ENCODE measurements at places on chromosomes 4 and X.

GRCh38 chr4:26731351-26732035 is 129.1 kb upstream of the STIM2 start:
- no peak for DNase-seq

GRCh38 chrX:19674041-19674789 is 158.9 kb upstream of the MAP3K15 start:
- DNase-seq: no peak

DNA sequence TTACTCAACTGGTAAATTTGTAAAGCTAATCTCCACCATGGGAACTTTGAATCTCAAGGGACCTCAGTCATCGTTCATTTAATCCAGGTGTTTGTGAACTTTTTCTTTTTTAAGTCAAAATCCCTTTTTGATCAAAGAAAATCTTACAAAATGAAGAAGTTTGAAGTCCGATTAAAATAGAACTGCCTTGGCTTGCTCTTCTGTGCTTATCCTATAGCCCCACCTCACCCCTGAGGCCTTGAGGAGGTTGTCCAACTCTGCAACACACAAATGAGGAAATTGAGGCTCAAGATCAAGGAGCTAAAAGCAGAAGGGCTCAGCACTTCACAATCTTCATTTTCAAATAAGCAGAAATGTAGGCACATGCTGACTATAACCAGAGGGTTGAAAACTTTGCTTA is 240.3 kb upstream of the SFRP2 start:
- no peak for DNase-seq

DNA sequence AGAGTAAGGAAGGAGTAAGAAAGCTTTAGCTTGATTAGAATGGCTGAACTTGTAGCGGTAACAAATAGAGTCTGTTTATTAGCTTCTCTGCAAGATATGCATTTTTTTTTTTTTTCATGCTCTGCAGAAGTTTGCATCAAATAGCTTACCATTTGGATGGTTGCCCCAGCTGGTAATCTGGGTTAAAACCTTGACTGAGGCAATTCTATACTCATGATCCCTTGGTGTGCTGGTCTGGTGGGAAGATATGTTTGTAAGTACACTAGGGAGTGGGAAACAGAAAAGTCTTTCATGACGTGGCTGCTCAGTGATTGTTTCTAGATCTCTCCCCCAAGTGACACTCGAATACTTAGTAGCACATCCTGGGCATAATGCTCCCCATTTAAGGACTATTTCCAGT is 32.1 kb downstream of the SEPTIN11 start:
- DNase-seq: no peak

DNA sequence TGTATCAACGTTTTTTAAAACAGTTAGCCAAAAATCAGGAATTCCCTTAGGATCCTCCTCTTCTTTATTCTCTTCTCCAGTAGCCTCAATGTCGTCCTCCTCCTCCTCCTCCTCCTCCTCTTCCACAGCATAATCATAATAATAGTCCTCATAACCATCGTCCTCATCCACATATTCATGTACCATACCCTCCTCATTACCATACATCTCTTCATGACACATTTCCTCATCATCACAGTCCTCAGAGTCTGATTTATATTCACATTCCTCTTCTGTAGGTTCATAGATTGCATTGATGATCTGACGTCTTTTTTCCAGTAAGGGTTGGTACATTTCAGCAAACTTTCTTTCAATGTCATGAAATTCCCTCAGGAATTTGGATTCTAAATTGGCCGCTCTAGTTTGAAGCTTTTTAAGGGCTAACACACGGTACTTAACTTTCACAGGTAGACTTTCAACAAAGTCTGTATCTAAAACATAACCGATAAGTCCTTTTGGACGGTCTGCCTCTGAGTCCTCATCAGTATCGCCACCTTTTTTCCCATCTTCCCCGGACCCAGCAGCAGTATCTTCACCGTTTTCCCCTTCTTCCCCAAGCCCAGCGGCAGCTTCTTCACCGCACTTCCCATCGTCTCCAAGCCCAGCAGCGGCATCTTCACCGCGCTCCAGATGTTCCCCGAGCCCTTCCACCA is 771 bp downstream of the NAP1L2 start:
- DNase-seq: no peak

DNA sequence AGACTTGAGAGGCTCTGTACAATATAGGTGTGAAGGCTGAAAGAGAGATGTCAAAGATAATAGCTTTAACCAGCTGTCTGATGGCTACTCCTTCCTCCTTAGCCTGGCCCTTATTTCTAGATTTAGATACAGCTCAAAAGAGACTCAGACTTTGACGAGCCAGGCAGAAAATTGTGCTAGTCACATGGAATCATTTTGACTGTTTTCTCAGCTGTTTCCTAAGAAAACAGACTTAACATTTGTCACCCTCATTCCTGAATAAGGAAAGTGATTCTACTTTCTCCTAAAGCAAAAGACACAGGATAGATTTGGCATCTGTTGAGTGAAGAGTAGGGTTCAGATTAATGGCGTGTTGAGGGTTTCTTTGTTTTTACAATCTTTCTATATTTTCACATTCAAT is 340.7 kb downstream of the DHX15 start:
- no peak for DNase-seq

DNA sequence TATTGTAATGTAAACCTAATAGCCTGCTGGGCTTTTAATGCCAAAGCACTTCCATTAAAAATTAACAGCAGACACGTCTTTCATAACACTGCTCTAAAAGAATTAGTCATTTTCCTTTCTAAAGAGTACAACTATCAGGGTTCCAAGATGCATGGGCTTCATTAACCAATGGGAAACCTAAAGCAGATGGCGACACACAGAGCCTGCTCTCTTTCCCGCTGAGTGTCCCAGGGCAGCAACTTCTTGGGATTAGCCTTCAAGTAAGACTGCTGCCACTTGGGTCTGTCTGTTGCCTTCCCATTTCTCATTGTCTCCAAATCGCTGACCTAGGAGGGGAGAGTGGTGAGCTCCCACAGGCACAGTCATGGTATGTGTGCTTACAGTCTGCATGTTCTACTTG is 14.0 kb upstream of the PHKA2 start:
- DNase-seq: no peak

GRCh38 chrX:3962511-3963311 is 249.3 kb upstream of the PRKX start:
- no peak for DNase-seq

- no peak for DNase-seq
These were observed 113.2 kb downstream of the STPG2 start for GRCh38 chr4:98030059-98030458.

GRCh38 chr4:178871476-178871875 is 1429.2 kb upstream of the AGA start:
- DNase-seq: no peak

GRCh38 chrX:6227453-6227835 is 1.2 kb downstream of the NLGN4X start:
- no peak for DNase-seq

DNA sequence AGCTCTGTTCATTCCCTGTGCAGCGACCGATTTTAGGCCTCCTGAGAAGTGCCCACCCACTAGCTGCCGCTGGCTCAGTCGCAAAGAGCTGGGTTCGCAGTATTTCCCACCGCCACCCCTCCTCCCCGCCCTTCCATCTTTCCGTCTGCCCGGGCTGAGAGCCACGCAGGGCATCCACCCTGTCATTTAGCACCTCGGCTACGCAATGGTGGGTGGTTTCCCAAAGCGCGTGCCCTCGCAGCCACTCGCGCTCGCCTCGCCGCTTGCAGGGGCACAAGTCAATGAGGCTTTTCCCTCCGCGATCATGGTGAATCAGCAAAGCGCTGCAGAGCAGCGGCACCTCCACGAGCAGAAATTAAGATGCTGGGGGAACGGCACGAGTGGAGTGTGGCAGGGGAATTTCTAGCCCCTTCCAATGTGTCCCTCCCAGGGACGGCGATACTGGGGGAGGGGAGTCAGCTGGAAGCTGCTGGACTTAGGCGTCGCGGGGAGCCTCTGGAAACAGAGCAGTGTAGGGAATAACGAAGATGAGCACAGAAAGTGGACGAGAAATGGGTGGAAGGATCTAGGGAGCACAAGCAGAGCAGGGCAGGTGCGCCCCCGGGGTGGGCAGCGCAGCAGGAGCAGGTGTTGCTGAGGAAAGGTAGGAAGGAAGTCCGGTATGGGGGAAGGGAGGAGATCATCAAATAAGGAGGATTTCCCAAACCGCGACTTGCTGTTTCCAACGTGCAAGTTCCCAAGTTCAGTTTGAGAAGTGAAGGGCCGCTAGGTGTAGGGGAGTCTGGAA is 2.4 kb upstream of the PTCHD1 start:
- DNase-seq: no peak

DNA sequence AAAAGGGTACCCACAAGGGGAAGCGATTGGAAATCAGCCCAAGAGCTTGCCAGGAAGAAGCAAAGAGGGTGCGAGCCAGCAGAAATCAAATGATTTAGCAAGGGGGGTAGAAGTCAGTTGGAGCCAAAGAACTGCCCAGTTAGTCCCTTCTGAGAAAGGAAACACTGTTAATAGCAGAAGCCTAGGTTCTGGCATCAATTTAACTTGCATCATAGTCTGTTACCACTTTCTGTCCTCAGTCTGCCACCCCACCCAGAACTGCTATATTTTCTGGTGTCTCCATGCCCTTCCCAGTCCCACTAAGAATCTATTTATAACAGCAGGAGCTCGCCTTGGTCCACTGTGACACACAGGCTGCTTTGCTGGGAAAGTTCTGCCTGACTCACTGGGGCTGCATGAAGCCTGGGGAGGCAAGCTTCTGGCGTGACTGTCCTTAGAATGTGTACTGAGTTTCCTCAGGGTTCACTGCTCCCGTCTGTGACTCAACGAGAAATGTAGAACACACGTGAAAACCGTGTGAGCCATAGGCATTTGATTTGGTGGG is 157.8 kb upstream of the TTC29 start:
- DNase-seq: no peak

DNA sequence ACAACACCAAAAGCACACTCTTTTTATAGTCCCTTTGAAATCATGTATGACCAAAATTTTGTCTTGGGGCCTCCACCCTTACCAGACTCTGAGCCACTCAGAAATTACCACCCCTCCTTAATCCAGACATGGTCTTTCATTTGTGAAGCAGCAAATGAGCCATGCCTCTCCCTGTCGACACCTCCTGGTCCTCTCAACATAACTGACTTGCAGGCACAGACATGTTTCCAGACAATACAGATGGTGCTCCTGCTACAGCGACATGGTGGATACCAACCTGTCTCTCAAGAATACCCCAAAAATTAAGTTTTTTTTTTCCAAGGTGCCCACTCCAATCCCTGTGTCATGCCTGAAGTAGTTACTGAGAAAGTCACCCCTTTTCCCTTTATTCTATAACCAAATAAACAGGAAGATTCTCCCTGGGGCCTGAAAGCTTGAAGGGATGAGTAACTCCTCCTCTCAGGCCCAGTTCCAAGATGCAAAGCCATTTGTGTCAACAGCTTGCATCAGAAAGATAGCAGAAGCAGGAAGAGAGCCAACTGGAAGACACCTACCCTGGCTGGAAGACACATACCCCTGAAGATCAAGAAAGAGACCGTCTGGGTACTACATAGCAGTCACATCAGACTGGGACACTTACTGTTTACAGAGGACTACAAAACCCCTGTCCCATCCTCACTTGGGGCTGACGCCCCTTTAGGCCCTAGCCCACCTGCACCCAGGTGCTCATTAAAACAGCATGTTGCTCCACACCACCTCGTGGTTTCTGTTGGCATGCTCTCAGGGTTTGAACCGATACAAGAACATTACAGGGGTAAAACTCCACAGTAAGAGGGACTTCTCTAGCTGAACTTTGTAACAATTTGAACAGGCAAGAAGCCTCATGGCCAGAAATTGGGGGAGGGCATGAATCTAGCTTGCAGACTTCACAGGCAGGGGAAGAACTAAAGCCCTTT is 5.5 kb upstream of the UGT2B17 start:
- no peak for DNase-seq

DNA sequence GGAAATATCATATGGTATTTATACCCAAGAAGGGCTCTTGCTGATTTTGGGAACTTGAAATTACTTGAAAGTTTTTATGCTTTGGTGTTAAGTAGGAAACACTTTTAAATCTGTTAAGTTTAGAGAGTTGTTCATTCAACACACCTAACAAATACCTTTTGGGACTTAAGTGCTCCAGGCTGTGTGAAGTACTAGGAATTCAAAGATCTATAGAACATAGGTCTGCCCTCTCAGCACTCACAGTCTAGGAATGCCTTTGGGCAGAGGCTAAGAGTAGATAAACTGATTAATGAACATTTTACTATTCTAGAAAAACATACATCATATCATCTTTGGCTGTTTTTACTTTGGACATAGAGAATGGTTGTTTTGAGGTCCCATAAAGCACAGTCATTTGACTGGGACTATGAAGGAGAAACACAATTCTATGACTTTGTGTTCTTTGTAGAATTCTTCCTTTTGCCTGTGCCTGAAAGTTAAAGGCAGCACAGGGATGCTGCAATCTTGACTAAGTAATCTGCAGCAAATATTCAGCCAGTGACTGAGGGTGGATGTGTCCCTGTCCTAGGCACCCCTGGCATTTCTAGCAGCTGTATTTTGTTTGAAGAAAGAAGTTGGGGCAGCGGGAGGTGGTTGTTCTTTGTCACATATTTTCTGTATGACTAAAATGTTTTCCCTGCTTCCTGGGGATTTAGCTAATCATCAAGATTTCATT is 8.3 kb downstream of the BMP3 start:
- no peak for DNase-seq

DNA sequence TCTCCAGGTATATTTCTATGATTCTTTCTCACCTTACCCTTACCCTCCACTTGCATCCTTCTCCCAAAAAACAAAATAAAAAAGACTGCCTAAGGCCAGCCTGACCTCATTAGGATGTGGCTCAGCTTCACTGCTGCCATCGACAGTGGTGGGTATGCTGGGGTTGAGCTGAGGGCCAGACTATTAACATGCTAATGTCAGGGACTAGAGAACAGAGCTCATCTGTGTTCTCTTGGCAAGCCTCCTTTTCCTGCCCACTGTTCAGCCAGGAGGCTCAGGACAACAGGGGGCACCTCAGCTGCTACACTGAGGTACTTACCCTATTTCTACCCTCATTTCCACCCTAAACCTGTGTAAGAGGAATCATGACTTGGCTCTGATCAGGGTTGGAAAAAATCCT is 59.3 kb downstream of the MSN start:
- no peak for DNase-seq

- no peak for DNase-seq
These were observed 602 bp upstream of the SCARB2 start for GRCh38 chr4:76214177-76214675.

DNA sequence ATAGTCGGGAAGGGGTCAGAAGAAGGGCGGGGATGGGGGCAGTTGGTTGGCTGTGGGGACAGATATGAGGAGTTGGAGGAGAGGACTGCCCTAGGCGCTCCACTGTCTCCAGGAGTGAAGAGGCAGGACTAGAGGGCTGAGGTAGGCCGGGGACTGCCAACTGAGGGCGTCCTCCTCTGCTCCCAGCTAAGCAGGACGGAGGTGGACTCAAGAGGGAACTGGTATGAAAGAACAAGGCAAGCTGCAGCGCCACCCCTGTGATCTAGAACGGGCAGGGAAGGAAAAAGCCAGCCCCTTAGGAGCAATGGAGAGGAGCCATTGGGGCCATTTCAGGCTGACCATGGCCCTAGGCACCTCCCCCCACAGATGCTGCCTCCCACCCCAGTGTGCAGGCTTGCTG is 14.0 kb downstream of the BEND2 start:
- DNase-seq: no peak

GRCh38 chrX:12798601-12799000 is 7.4 kb downstream of the PRPS2 start:
- DNase-seq: no peak

- no peak for DNase-seq
These were observed 59.1 kb upstream of the MAGEA10 start for GRCh38 chrX:152197465-152197864.

GRCh38 chr4:168540503-168541265 is 43.8 kb downstream of the PALLD start:
- DNase-seq: no peak

- no peak for DNase-seq
These were observed 181.8 kb downstream of the HS6ST2 start for GRCh38 chrX:132776486-132777210.
